MV-4-11 (cell line): ENCODE measurements at places on chromosomes 5 and 9.

DNA sequence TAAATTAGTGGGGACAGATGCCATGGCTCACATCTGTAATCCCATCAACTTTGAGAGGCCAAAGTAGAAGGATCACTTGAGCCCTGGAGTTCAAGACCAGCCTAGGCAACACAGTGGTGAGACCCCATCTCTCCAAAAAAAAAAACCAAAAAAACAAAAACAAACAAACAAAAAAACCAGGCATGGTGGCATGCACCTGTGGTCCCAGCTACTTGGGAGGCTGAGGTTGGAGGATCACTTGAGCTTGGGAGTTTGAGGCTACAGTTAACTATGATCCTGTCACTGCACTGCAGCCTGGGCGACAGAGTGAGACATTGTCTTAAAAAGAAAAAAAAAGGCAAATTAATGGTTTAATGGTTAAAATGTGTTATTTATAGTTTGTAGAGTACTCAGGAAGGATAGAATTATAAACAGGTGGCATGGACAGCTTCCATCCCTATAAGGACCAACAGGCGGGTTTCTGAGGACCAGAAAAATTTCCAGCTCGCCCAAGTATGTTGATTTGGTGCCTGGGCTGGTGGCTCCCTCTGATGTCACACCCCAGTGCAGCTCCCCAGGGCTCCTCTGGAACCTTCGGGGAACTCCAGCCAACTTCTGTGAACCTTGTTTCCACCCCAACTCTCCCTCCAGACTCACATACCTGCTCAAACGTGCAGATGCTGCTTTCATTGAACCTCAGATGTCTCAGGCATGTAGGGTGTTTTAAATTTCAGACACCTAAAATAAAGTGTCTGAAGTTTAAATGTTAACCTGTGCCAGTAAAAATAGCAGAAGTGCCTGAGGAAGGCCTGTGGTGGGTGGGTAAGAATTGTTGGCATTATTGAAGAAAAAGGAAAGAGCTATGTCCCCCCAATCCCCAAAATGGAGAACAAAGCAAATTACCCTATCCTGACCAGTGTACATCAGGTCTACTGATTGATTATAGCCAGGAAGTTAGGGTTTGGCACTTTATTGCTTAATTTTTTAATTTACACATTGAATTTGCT is 69.0 kb downstream of the TRIO start:
- DNase-seq: no peak

DNA sequence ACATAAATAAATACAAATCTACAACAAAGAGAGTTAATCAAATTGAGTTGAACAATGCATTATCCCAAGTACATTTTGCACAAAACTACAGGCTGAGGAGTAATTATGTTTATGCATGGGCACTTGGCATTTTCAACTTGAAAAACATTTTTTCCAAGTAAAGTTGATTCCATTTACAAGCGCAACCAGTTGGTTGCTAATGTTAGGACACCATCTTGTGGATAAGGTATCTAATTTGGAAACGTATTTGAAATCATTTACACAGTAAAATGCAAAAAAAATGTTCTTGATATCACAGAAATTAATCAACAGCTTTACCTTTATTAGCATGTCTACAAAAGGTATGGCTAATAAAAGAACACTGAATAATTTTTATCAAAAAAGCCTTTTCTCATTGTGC is 18.8 kb downstream of the FTMT start:
- no peak for DNase-seq

DNA sequence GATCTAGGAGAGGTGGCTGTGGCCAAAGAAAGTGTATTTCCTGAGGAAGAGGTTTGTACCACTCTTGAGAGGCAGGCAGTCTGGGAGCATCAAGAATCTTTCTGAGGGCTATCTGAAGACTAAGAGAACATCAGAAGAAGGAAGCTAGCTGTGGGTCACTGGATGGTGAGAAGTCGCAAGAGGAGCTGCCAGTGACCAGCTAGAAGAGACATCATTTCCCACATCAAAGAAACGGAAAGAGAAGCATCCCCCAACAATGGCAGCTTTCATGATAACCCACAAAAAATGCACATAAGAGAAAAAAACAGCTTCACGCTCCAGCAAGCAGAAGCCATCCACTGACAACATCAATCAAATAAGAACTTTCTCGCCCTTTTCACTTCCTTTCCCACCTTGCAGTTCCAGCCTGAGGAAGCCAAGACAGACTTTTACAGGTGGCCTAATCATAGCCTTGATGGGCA is 25.0 kb upstream of the CEP78 start:
- no peak for DNase-seq

GRCh38 chr9:89853161-89853560 is 248.3 kb downstream of the GADD45G start:
- DNase-seq: no peak

DNA sequence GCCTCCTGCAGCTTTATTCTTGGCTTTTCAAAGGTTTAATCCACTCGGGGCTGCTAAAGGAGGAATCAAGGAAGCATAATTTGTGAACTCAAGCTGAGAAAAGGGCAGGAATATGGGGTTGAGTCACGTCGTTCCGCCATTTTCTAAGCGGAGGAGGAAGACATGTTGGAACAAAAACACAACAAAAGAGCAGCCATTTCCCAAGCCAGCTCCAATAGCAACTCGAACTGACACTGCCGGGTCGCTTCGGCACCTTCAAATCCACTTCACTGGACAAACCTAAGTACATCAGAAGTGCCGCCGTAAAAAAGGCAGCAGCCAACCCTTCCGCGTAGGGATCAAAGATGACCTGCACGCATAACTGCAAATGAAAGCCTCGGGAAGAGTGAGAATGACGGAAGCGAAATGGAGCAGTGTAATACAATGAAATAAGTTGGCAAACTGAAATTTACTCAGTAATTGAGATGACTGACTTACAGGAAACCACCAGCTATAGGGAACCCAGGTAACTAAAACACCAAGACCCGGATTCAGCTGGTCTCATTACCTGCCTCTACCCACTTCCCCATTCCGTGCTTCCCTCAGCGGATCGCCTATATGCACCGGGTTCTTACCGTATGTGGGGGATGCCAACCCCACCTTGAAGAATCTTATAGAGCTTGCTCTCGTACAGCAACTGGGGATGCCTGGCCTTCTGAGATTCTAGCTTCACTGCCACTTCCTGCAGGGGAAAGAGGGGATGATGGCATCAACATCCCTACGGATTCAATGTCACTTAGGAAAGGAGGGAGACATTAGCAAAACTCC is 1.6 kb downstream of the CSNK1A1 start:
- peak; percentile 37 for DNase-seq

DNA sequence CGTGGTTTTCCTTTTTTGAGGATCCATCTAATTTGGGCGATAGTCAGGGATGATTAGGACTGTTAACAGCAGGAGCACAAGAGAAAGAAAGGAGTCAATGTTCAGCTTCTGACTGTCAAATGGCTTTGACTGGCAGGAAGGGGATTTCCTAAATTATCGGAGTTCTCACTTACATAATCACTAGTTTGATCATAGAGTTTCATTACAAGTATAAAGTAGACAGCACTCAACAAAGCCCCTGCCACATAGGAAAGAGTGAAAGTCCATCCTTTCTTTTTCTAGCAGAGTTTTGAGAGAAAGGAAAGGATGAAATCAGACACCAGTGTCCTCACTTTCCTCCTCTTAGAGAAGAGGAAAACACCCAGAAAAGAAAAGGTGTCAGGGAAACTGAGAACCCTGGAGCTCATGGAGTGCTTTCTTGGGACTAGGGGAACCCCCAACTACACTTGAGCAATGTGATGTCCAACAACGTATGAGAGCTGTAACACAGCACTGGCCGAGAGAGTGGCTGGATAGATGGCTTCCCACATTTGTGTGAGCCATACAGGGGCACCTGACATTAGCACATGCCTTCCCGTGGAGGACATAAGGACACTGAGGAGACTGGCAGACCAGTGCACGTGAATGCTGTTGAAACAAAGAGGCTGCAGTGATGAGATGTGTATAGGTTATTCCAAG is 26.0 kb upstream of the LPAR1 start:
- DNase-seq: no peak

DNA sequence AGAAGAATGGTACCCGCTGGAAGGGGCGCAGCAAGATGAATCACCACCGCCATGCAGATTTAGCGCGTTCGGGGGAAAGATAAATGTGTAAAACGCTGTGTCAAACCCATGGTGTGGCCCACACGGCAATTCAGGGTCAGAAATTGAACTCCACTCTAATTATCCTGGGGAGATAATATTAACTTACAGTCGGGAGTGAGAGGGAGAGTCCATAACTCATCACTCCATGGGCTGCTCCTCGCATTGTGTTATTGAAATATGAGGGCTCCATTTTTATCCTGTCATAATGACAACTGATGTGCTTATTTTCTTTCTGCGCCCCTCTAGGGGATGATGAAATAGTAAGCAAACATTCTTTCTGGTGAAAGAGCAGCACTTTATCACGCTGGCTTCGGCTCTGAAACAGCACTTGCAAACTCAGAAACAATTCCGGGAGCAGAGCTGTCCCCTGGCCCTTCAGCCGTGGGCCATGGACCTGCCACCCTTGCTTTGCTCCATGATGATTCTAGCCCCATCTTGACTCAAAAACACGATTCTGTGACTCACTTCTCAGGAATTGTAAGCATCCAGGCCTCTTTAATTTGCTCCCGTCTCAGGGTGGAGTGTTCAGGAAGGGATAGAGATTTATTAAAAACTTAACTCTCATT is 431.6 kb downstream of the IRX1 start:
- DNase-seq: no peak
